G401 (cell line): ENCODE measurements at places on chromosomes 5 and 9. TPM values are rescaled to one million over a fixed set of nuclear protein-coding genes. Genes with fewer than 3 reads are reported as not detected.

GRCh38 chr9:13090628-13091027 lies 188.9 kb downstream of the MPDZ start:
- no peak for DNase-seq

DNA sequence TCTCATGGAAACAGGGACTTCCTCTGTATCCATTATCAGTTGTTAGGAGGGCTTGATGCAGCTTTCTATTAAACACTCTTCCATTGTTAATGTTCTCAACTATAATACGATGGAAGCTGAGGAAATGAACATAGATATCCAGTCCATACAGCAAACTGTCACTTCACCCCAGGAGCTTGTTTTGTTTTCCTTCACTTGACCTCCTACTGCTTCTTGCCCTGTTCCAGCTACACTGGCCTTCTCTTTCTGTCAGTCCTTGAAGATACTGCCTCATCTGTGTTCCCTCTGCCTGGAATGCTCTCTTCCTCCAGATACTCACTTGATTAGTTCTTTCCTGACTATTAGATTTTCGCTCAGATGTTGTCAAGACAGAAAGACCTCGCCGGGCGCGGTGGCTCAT lies 17.1 kb downstream of the CTNNA1 start:
- DNase-seq, result no peak

DNA sequence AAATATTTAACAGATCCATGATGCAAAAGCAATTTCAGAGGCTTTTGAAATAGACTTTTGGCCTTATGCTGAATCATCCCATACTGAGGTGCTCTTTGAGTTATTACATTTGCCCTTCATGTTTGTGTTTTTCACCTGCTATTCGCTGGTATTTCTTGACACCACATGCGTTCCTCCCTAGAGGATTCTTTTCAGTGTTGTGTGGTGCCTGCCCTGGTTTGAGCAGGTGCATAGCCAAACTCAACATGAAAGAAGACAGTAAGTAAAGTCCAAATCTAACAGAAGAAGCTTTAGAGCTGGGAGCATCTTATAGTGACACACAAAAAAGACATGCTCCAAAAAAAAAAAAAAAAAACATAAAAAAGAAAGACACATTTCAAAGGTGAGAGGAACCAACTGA lies 796.3 kb downstream of the SEMA5A start:
- DNase-seq, result no peak

- no peak for DNase-seq
Observed at GRCh38 chr5:1793301-1793740, 6.3 kb downstream of the MRPL36 start.

DNA sequence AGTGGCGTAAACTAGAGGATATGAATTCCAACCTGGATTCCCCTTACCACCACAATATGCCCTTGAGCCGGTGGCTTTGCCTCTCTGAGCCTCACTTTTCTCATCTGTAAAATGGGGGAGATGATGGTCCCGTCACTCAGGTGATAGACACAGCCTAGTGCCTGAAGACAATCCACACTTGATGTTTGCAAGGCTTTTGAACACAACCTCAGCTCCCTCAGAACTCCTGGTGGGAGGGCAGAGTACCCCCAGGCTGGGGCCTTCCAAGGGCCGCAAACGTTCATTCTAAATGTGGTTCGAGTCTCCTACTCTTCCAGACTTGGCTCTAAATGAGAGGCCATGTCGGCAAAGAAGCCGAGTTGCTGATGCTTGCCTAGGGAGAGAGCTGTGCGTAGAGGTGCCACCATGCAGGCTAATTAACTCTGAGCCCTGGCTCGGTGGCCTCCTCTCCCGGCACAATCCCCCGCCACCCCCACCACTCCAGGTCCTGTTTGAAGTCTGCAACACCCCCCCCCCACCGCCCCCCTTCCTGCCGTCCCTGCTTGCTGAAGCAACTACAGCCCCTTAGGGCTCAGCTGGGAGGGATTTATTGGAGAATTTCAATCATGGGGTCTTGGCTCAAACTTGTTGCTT lies 97.7 kb upstream of the LMX1B start:
- DNase-seq, result no peak

DNA sequence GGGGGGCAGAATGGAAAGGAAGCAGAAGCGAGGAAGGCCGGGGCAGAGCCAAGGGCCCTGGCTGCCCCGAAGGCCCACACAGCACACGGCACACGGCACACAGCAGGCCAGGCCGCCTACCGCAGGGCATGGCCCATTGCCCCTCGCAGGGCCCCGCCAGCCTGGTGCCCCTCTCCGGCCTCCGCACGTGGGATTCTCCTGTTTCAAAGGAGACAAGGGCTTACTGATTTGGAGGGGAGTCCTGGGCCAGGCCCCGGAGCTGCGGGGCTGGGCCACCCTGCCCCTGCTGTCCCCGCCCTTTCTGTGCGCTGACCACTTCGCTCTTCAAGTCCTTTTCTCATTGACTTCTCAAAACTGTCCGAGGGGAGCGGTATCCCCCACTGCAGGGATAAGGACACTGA lies 7.7 kb upstream of the PHYKPL start:
- no peak for DNase-seq

CTXN3 gene
- total RNA-seq, result not detected in 2 replicates

DNA sequence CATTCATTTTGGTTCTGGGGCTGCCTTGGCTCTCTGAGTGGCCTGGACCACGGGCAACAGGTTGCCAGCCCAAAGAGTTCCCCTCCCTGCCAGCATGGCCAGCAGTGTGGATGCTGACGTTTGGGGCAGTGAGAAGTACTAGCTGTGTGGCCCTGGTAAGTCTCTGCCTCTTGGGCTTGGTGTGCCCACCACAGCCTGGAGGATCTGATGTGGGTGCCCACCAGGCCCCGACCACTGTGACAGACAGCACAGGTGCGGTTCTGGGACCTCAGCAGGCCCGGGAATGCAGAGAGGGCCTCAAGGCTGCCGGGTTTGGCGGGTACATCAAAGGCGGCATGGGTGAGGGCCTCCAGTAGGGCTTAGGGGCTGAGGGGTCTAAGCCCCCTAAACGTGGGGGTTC lies 33.6 kb upstream of the PITX1 start:
- no peak for DNase-seq

DNA sequence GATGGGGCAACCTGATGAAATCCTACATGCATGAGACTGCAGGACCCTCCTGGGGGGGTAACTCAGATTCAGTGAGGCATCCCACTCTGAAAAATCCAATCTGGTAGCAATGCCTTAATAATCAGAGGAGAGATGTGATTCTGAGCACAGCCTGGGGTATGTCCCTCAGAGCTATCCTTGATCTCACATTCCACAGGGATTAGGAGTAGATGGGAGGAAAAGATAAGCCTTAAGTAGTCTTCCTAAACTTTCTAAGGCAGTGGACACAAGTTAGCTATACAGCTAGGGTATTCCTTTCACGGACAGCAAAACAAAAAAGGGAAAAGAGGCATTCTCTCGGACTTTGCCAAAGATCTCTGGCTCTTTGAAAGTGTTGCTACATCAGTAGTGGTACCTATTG lies 3.9 kb upstream of the SPATA9 start:
- DNase-seq, result no peak

GRCh38 chr5:134963098-134963497 lies 4.6 kb upstream of the CATSPER3 start:
- DNase-seq, result no peak

DNA sequence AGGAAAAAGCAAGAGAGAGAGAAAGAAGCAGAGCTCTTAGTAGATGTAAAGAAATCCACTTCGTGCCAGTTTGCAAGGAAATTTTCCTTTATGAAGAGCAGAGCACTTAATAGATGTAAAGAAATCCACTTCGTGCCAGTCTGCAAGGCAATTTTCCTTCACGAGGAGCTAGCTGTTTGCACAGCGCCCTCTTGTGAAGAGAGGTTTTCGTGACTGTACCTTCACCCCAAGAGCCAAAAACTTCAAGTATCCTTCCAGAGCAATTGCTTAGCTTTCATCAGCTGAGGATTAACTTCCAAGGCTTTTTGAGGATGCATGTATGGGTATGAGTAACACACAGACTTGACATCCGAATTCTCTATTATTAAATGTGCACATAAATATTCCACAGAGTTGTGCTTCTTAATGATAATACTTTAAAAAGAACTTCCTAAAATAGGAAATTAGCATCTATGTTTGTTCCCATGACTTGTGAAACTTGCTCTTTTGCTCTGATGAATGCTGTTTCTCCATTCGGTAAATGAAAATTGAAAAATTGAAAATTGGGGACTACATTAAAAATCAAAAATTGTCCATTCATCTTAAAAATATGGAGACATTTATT lies 525.6 kb downstream of the PDE4D start:
- DNase-seq, result peak; percentile 74

- no peak for DNase-seq
Observed at GRCh38 chr5:88380332-88380731, 111.7 kb upstream of the TMEM161B start.

ADGRD2 gene
- total RNA-seq, result not detected in 2 replicates

DNA sequence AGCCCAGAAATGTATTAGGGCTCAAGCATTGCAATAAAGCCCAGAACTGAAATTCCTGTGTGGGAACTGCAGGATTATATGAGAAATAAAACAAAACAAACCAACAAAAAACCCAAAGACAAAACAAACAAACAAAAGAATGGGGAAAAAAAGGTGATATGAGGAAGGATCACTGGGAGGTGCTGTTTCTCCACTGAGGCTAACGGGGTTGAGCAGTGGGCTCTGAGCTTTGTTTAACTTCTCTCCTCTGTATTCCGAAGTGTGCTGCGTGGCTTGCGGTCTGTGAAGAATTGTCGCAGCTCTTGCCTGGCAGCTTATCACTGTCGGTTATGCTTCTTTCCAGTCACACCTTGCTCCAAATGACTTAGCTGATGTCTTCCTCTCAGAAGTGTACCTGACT lies 106.3 kb downstream of the TENT4A start:
- DNase-seq, result no peak

DNA sequence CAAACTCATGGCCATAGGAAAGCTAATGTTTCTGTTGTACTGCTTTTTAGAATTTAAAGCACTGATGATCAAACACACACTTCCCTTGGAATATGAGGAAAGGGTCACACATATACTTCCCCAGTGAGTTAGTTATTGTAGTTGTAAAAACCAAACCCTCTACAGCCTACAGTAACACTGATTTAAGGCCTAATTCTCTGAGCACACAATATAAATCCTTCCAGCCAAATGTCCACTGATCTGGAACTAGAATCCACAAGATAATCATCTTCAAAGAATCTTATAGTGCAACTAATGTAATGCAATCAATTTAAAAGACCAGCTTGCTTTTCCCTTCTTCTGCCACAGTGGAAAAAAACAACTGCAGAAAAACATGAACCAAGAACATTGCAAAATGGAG lies 219.3 kb downstream of the CAAP1 start:
- no peak for DNase-seq

PPP2R2B gene
- total RNA-seq, result not detected in 2 replicates

- DNase-seq, result peak; percentile 7
Observed at GRCh38 chr5:126139086-126139485, 284.1 kb upstream of the GRAMD2B start.

DNA sequence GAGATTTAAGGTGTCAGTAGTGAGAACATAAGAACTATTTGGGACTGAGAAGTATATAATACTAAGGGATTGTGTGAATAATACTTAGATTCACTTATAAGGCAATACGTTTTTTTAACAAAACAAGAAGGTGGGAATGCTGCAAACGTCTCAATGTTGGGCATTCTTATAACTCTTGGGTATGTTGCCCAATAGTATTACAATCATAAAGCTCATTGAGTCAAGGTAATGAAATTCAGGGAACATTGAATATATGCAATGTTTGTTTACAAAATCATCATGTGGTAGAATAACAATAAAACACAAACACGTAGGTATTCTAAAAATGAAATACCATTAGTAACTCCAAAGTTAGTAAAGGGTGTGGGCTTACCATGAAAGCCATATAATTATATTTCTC lies 400.7 kb downstream of the KIAA0825 start:
- no peak for DNase-seq

TAF9 gene
- total RNA-seq, result 144 and 177 TPM in 2 replicates

CCDC192 gene
- not detected in 2 replicates for total RNA-seq

DNA sequence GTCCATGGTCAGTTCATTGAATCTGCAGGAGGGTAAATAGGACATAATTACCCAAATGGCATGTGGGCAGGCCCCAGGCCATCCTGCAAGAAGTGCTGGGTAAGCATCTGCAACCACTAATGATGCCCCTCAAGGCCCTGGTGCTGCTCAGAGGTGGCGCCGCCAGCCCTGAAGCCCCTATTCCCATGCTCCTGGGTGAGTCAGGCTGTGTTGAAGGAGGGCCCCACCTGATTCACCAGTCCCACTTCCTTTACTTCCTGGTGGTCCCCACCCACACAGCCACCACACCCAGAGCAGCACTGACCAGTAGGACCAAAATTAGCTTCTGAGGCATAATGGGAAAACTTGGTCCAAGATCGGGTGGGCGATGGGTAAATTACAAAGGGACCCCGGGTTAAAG lies 120.4 kb upstream of the SPRY4 start:
- DNase-seq, result no peak

DNA sequence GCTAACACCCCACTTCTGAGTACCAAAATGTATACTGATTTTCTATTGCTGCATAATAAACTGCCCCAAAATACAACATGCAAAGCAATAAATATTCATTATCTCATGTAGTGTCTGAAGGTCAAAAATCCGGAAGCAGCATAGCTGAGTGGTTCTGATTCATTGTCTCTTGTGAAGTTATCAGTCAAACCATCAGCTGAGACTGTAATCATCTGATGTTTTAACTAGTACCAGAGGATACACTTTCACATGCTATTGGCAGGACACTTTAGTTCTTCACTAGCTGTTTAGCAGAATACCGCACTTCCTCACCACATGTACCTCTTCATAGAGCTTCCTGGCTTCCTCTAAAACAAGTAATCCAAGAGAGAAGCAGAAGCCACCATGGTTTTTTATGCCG lies 12.7 kb upstream of the TMEM161B start:
- no peak for DNase-seq

GRCh38 chr9:93118863-93119702 lies 15.0 kb downstream of the NINJ1 start:
- DNase-seq, result peak; percentile 61

GRCh38 chr5:57495285-57496086 lies 12.9 kb upstream of the ACTBL2 start:
- DNase-seq, result no peak

GRCh38 chr5:38208782-38209378 lies 49.5 kb upstream of the EGFLAM start:
- peak; percentile 50 for DNase-seq

SURF1 gene
- 33.8 and 51.7 TPM in 2 replicates for total RNA-seq

DNA sequence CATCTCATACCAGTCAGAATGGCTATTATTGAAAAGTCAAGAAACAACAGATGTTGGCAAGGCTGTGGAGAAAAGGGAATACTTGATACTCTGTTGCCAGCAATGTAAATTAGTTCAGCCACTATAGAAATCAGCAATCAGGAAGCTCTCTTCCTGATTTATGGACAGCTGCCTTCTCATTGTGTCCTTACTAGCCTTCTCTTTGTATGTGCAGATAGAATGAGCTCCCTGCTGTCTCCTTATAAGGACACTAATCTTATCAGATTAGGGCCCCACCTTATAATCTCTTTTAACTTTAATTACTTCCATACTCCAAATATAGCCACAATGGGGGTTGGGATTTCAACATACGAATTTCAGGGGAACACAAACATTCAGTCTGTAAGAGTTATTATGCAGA lies 38.0 kb downstream of the KCNV2 start:
- no peak for DNase-seq

FAM169A gene
- total RNA-seq, result 247 and 301 TPM in 2 replicates

- peak; percentile 54 for DNase-seq
Observed at GRCh38 chr9:94084314-94084713, at the start of gene PTPDC1. Gene PTPDC1 (plus strand): TSS chr9:94084464. CDS start chr9:94084531, 67 bp downstream.
